Cardiac septum (tissue), 1 donor: ENCODE measurements at places on chromosomes 12 and 14. TPM values are rescaled to one million over a fixed set of nuclear protein-coding genes. Genes with fewer than 3 reads are reported as not detected.

DNA sequence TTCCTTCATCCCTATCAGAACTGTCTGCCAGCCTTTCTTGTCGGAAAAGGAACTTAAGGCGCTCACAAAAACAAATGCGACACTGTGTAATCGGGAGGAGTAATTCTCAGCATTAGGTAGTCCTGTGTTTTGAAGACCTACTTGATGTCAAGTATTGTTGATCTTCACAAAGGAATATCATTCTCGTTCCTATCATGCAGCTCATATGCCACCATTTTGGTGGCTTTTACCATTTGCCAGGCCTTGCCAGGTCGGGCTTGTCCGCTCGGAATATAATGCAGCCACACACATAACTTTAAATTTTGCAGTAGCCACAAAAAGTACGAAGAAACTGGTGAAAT lies 903 bp upstream of the PPP4R3A start:
- DNase-seq: no peak

GRCh38 chr12:6161124-6161882 lies 36.8 kb upstream of the VWF start:
- DNase-seq: no peak

GRCh38 chr14:98249476-98249875 lies 1022.5 kb downstream of the BCL11B start:
- DNase-seq: no peak

DNA sequence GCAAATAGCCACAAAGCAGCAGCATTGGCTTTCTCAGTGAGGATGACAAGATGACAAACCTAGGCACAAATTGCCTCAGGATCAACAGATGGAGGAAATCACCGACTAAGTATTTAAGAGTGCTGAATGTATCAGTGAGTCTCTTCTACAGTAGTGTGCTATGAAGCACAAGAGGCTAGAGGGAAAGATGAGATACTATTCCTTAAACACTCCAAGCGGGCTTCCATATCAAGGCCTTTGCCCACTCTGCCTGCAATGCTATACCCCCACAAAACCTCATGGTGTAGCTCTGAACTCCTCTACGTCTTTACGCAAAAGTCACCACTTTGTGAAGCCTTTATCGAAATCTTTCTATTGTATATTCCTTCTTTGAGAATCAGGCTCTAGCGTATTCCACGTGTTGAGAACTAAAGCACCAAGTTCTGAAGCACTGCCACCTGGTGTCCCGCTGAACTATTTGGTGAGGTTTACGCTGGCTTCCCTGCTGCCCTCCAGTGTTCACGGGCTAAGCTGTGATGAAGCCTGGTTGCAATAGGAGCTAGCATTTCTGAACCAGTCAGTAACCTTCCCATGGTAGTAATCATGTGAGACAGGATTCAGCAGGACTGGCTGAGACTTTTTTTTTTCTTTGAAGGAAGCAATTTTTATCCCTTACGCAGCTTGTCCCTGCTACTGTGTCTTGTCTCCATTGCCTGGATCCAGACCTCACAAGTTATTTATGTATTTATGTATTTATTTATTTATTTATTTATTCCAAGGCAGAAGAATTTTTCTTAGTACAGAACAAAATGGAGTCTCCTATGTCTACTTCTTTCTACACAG lies 426.5 kb upstream of the OR4E1 start:
- DNase-seq: no peak

The ZFHX2 gene
- 1.3 TPM for total RNA-seq

The TMBIM6 gene
- 191 TPM for total RNA-seq

The SLC7A8 gene
- 4.4 TPM for total RNA-seq

- no peak for DNase-seq
Measured at GRCh38 chr12:107560165-107560898, 125.3 kb upstream of the PWP1 start.

The A2M gene
- total RNA-seq: 588 TPM

DNA sequence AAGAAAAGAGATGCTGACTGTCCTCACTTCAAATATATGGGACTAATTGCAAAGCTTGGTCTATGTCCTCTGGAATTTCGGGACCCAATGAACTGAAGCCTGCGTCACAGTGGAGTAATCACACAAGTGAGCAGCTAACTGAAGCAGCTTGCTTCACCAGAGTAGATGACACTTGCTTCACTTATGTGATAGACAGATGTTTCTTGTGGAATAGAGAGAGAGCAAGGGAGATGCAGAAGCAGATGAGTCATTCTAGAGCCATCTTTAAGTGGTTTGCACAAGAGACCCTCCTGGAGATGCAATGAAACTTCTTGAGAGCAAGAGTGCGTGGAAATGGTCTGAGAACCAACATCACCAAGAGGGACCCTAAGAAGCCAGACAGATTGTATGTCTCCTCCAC lies 1537.1 kb upstream of the FLRT2 start:
- DNase-seq: no peak

DNA sequence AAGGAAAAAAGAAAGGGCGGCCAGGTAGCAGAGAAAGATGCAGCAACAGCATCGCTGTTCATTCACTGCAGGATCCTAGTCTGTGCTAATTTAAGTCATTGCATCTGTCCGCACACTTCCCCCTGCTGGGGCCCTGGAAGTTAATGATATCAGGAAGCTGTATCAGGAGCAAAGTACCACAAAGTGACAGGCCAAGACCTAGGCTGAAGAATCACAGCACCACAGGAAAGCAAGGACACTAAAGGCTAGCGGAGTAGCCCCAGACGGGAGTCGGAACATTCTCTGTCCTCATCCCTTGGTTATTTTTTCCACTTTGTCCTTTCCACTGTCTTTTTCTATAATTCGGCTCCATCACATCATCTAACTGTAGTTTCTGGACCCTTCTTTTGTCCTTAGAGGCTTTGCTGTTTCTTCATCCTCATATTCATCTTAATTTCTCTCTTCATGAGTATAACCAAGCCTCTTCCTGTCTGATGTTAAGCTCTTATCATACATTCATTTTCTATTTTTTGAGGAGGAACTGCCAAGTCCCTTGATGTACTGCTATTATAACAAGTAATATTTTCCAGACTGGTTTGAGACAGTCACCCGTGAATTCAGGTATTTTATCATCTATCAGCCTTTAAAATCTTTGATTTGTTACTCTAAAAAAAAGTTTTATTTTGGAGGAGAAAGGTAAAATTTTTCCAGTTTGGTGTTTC lies 28.3 kb downstream of the DUSP16 start:
- no peak for DNase-seq

DNA sequence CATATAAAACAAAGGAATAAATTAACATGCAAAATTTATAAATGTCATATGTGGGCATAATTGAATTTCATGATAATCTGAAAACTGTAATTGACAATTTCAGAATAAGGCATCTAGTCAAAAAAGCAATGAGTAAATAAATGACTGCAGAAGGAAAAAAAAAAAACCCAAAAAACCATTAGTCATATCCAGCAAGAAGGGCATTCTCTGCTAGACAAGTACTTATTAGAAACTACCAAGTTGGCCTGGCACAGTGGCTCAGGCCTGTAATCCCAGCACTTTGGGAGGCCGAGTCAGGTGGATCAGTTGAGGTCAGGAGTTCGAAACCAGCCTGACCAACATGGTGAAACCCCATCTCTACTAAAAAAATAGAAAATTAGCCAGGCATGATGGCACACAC lies 17.5 kb downstream of the ZCRB1 start:
- DNase-seq: no peak

The PKP2 gene
- 463 TPM for total RNA-seq

GRCh38 chr12:67893022-67893580 lies 96.1 kb upstream of the IFNG-AS1 start:
- DNase-seq: no peak

The CLEC4C gene
- not detected for total RNA-seq
